Peyer's patch (tissue), 4 donors: ENCODE measurements at places on chromosomes 13 and 19.

GRCh38 chr13:43877326-43877725, 2.2 kb downstream of the CCDC122 start:
- no peak for DNase-seq

DNA sequence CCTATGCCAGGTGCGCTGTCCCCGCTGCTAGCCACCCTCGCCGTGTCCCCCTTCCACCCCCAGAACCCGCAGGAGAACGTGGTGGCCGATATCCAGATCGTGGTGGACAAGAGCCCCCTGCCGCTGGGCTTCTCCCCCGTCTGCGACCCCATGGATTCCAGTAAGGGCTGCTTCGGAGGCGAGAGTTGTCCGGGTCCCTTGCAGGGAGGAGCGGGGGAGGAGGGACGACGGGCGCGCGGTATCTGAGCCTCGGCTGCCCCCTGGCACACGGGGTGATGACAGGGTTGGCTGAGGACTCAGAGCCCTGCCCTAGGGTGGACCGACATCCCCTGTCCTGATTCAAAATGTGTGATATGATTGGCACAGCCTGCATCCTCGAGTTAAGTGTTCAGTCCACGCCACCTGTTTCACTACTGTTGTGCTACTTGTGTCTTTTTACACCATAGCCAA, 653 bp downstream of the MVB12A start:
- peak; percentile 64 for DNase-seq

DNA sequence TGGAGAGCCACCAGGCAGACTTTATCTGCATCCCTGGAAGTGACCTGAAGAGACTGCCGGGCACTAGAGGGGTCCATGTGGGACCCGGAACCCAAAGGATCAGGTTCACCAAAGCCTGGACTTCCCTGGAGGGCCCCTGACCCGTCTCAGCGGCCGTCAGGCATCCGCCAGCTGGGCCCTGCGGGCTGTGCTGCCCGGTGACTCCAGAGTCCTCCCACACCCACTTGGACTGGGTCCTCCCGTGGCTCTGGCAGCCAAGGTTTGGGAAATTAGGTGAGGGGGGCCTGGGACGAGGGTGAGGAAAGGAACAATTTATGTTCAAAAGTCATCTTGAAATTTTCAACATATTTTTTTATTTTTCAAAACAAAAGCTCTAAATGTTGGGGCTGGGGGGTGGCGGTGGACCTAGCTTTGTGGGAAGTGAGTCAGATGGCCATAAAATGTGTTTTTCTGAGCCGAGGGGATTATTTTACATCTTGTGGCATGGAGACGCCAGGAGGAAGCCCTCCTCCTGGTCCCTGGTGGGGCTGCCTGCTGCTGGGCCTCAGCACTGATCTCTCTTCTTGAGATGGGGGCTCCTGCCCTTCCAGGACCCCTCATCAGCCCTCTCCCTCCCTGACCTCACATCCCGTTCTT, 20.2 kb downstream of the CEBPA start:
- no peak for DNase-seq

DNA sequence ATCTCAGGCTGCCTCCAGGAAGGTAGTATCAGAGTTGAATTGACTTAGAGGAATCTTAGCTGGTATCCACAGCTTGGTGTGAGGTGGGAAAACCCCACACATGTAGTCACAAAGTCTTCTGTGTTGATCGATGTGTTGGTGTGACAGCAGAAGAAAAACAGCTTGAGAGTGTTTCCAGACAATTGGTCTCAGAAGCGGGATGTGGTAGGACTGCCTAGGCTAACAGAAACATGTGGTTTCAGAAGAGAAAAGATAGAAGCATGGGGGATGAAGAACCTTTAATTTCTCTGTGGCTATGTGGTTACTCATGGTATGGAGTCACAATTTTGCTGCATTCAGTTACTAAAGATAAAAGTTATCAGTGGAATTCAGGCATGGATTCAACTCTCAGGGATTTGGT, 134.7 kb upstream of the SLITRK5 start:
- DNase-seq = no peak

GRCh38 chr19:17264641-17264979, at the start of gene USHBP1:
USHBP1 (minus strand) TSS chr19:17264745; CDS start chr19:17264299, 446 bp downstream.
- no peak for DNase-seq

DNA sequence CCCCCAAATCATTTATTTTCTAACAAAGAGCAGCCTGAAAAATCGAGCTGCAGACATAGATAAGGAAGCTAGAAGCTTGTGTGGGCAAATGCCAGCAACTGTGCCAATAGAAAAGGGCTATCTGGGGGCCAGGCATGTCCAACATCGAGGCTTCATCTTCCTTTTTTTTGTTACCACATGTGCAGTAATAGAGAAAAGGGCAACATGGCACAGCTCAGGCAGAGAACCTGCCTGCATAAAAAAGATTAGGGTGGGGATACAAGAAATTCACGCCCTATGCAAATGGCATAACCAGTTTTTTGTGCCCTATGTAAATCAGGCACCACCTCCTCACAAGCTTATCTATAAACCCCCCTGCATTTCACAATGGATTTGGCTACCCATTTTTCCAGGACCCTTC, 60.4 kb upstream of the ABCC4 start:
- DNase-seq = no peak

GRCh38 chr13:106274551-106275203, 260.8 kb downstream of the EFNB2 start:
- DNase-seq = no peak

DNA sequence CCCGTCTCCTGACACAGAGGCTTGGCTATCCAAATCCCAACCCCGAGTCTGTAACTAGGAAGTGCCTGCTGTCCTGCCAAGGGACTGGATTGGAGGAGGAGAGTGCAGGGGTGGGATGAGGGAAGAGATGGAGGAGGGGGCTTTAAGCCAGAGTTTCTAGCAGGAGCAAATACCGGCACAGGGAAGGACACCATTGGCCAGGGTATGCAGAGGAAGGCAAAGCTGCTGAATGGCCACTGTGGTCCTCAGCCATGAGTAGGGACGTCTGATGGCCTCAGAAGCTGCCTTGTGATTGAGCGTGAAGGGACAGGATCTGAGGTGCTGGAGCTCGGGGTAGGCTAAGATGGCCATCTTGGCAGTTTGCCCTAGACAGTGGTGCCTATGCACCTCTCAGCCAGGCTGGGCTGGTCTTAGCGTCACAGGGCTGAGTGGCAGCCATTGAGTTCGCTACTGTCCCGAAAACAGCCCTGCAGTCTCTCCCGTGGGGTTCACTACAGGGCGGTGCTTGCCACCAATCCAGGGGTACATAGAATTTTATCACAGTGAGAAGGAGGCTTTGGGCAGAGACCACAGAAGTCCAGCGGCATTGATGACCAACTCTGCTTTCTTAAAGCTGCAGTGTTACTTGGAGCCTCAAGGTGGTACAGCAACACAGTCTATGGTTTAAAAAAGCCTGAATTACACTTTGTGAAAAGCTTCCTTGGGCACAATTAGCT, 61.8 kb downstream of the AKAP11 start:
- no peak for DNase-seq

- no peak for DNase-seq
These were observed 87.5 kb upstream of the CSNK1A1L start for GRCh38 chr13:37192956-37193355.

DNA sequence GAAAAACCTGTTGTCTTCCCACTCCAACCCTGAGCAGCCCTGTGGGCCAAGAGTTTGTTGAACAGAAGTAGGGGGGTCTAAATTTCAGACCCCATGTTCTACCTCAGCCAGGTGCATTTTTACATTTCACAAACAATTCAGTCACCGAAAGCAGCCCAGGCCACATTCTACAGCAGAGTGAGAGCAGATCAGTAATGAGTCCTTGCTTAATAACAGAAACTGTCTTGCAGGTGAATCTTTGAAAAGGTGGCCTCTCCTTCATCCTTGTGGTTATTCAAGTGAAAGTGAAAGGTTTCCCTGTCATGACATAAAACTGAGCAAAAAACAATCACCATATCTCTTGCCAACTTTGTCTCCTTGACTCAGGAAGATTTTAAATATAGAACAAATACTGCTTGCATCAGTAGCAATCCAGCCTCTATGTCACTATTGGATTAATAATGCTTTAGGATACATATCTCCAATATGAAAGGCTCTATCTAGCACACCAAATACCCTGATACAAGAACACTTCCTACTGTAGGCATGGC, 670.2 kb downstream of the DIAPH3 start:
- no peak for DNase-seq

GRCh38 chr13:114123876-114124275, 8.5 kb downstream of the RASA3 start:
- no peak for DNase-seq

DNA sequence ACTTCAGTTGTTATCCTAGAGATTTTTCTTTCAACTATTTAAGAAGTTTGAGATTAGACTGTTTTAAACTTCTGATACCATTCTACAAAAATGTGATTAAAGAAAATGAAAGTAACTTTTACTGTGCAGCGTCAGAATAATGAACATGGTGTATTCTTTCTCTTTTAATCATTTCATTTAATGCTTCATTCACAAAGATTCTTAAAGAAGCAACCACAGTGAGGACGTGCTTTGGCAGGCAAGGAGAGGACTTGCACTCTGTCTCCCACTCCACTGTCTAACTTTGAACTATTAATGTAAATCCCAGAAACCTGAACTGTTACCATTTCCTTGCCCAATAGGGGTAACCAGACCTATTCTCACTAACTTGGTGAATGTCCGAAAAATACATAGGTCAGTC, 137.0 kb downstream of the KCNRG start:
- no peak for DNase-seq

- no peak for DNase-seq
These were observed 1193.7 kb downstream of the EFNB2 start for GRCh38 chr13:105341758-105342157.

DNA sequence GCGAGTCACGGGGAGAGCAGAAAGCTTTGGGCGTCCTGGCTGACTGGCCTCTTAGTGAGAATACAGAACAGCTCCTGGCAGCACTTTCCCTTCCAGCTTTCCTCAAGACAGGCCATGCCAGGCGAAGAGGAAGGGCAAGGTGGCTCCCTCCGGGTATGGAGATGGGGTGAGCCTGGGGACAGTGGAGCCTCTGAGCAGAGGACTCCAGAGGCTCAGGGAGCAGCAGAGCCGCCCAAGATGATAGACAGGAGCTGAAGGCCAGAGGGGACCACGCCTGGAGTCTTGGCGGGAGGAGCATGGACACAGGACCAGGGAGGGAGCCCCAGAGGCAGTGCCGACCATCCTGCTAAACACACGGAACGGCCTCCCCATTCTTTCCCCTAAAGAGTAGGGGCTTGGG, 229.1 kb downstream of the TM9SF2 start:
- no peak for DNase-seq

DNA sequence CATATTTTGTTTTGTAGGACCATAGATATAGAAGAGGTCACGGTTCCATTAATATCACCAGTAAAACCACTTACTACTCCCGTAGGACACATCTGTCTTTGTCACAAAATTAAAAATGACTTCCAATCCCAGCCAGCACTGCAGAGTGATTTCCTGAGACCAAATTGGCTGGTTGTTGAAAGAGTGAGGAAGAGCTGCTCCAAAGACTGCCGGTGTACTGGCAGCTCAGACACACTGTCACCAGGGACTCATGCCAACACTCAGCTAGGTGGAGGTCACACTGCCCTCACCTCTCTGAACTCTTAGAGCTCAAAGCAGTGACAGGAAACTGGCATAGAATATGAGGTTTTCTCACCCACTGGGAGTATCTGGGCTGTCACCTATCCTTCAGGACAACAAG, 52.1 kb downstream of the FLT1 start:
- DNase-seq = no peak

GRCh38 chr19:18173572-18174288, at the start of gene IFI30:
IFI30 (plus strand) TSS chr19:18173813; CDS start chr19:18173842, 29 bp downstream.
- DNase-seq = peak; percentile 95

DNA sequence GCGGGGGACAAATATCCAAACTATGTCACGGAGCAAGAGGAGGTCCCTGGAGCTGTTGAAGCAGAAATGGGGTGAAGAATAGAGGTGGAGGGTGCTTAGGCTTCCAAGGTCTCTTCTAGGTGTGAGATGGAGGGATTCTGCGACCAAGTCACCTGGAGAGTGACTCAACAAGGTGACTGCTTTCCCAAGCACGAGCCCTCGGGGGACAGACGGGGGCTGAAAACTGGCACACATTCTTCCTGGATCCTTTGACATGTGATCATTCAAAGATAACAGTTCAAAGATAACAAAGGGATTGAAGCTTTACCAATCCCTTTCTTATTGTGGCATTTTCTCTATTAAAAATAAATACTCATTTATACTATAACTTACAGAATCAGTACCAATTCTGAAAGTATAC, 2.2 kb upstream of the TEX101 start:
- no peak for DNase-seq

DNA sequence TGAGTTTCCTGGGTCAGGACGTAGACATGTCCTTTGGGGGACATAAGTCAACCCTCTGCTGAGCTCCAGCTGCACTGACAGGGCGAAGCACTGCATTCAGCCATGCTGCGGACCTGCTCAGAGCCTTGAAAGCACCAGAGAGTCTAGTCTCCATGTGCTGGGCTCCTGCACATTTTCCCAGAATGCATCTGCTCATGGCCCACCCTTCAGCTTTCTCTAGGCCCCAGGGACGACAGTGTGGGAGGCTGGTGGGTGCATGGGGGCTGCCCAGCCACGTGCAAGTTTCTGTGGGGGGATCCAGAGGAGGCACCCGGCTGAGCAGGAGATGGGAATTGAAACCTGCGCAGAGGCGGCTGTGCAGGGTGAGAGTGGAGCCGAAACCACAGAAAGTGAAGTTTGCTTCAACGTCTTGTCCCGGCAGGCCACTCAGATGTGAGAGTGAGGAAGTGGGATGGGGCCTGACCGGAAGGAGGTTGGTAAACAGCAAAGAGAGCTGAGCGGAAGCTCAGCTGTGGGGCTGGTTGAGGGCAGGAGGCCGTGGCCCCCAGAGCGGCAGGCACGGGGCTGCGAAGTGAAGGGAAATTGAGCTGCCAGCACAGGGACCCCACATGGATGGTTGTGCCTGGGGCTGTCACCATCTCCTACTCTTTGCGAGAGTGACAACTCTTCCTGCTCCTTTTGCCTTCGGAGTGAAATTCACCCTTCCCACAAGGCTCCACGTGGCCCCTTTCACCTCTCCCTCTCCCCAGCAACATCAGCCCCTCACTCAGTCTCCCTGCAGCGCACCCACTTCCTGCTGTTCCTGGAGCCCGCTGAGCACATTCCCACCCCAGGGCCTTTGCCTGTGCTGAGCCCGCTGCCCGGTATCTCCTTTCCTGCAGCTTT, 11.8 kb downstream of the PGLS start:
- peak; percentile 95 for DNase-seq

DNA sequence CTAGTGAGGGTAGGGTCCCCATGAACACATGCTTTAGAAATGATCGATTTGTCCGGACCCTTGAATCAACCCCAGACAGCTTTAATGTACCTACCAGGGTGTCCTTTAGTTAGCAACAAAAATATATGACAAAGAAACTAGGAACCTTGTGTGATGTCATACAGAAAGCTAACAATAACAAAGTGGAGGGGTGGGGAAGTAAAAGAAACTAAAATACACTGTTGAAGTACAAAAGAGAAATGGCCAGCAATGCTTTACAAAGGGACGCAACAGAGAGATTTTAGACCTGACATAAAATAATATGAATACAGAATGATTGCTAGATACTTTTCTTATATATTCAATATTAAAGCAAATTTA, 40.0 kb downstream of the DZIP1 start:
- no peak for DNase-seq

- no peak for DNase-seq
These were observed 124.4 kb downstream of the SIPA1L3 start for GRCh38 chr19:38031423-38031770.

- no peak for DNase-seq
These were observed 10.6 kb downstream of the PTBP1 start for GRCh38 chr19:807627-808422.

GRCh38 chr13:85828094-85828684, 29.0 kb upstream of the SLITRK6 start:
- no peak for DNase-seq

GRCh38 chr13:107964395-107964794, 250.9 kb downstream of the LIG4 start:
- DNase-seq = no peak
